ENCODE measurements at places on chromosomes 7 and 10.

GRCh38 chr10:107790271-107790670 is 625.8 kb upstream of the SORCS1 start:
- no peak for DNase-seq

- no peak for DNase-seq
These were observed 35.1 kb upstream of the PCGF5 start for GRCh38 chr10:91185239-91185875.

DNA sequence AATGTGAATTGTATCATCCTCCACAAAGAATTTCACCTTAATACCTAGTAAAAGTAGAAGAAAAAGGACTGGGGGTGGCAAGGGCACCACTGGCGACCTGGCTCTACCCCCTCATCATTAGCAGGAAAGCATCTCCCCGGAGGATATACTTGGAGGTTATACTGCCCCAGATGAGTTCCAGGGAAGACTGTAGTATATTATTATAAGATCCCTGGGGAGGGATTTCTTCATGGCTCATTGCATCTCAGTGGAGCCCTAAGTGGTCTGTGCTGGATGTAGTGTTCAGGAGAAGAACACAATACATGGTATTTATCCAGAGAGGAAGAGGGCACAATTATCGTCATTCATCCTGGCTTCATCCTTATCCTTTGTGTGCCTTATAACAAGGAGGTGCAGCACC is 14.2 kb upstream of the DYNC1I1 start:
- DNase-seq, result no peak

DNA sequence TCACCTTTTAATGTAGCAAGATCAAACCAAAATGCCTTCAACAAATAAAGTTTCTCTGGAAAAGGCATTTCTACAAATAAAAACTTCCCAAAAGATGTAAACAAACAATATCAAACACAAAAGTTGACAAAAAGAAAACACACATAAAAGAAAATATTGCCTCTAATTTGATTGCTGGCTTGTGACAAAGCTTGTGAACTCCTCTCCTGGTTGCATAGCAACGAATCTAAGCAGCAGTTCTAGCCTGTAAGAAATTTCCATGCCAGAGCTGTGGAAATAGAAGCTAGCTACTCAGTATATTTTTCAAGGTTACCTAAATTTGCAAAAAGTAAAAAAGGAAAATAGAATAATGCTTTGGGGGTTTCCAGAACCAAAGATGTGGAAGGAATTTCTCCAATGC is 173.9 kb upstream of the CDK1 start:
- no peak for DNase-seq

DNA sequence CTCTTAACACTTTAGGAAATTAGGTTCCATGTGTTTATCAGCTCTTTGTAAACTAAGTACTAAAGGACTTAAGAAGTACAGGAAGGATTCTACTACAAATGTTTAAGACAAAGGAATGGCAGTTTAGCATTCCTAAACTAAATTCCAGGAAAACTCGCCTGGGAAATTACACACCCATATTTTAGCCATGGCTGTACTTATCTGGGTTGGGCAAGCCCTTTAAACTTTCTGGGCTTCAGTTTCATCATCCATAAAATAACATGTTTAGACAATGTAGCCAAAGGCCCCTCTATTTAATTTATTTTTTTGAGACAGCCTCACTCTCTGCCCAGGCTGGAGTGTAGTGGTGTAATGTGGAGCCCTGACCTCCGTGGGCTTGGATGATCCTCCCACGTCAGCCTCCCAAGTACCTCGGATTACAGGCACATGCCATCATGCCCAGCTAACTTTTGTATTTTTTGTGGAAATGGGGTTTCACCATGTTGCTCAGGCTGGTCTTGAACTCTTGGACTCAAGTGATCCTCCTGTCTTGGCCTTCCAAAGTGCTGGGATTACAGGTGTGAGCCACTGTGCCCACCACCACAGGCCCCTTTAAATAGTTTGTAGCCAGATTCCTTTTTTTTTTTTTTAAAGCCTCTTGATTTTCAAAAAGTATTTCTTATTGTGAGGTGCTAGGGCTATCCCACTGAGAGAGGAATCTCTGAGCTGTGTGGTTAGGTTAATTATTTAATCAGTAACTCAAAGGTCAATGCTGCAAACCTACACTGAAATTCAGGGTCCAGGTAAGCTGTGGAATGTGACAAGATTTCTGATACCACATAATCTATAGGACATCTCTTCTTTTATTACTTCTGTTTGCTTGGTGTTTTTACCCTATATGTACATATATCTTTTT is 32.1 kb downstream of the TMEM60 start:
- DNase-seq, result no peak

- no peak for DNase-seq
These were observed 26.2 kb downstream of the FAM171A1 start for GRCh38 chr10:15344876-15345285.

- no peak for DNase-seq
These were observed 113.9 kb upstream of the PFKP start for GRCh38 chr10:2953495-2953894.

GRCh38 chr10:98308669-98309365 is 40.8 kb upstream of the LOXL4 start:
- no peak for DNase-seq

GRCh38 chr10:131944412-131944811 is 37.3 kb downstream of the BNIP3 start:
- no peak for DNase-seq

- DNase-seq, result no peak
These were observed 626.0 kb downstream of the ACTR3B start for GRCh38 chr7:153385502-153385901.

DNA sequence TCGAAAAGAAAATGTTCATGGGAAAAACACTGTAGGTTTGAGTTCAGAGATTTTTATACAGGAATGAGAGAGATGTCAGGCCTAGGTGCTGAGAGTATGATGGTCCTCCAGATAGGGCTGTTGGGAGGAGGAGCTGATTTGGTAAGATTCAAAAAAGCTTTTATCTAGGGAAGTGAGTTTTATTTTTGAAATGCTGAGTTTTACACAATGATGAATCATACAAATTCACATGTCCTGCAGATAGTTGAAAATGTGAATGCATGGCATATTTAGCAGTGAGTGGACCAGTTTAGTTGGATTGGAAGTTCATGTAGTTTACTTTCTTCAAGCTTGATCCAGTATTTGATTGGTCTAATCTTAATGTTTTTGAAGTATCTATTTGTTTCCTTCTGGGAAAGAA is 154.8 kb downstream of the LRRC4 start:
- no peak for DNase-seq

- DNase-seq, result no peak
These were observed 1.3 kb downstream of the MKI67 start for GRCh38 chr10:128124813-128125403.

DNA sequence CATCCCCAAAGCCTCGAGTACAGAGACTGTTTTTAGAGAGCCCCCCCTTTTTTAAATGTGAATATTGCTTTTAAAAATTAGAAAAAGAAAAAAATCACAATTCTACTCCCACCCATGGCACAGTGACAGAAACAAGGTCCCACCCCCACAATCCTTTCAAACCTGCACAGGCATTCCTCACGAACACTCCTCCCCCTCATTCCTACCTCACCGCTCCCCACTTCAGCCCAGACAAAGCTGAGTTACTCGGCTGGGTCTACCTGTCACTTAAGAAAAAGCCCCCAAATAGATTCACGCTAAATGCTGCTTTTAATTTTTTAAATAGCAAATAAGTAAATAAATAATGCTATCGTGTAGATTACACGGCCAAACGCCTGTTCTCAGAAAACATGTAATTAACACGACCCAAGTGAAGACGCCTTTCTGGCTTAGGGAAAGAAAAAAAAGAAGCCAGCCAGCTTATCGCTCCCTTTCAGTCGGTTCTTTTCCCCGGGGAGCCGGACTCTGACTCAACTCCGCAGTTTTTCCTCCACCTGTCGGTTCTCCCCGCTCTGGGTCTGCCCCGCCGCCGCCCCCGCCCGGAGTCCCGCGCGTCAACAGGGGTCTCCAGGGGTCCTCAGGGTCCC is 739 bp downstream of the MPP7 start:
- DNase-seq, result no peak

- DNase-seq, result no peak
These were observed 96.4 kb downstream of the COBL start for GRCh38 chr7:51220226-51220625.

DNA sequence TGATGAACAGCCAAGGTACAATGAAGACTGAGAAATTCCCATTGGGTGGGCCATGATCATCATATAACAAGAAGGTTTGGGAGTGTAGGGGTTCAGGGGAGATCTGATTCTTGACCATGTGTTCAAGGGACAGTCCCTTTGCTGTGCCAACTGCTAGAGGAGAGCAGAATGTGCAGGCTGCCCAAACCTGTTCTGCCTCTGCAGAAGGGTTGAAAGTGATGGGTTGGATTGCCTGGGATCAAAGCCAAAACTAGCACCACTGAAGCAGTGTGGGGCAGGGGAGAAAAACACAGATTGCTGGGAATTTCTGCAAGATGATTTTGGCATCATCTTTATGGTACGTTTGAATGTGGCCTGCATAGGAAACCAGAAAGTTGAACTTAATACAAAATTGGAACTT is 303.9 kb downstream of the OTUD1 start:
- DNase-seq, result no peak

DNA sequence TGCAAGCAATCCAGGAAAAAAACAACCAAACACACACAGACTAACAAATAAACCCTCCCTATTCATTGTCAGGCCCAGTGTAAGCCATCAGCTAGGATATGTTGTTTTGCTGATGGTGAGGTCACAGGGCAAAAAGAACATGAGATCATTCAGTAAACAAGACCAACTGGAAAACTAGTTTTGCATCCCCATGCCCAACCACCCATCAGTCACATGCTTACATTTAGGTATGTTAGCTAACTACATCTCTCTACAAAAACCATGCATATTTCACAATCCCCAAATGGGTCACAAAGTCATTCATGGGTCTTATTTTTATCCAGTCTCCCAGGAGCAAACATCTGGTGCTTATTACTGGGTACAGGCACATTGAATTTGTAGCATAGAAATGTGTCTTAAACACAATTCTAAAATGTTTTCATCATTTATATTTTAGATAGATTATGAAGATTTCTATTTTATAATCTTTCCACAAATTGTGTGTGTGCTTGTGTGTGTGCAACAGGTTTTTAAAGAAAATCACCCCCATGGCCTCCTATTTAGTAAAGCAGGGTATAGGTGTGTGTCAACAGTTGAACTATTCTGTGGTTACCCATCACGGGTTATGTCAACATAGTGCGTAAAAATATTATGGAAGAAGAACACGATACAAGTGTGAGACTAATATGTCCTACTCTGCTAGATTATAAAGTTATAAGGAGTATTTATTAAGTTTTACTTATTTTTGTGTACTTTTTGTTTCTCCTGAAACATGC is 103.8 kb upstream of the AKR1E2 start:
- no peak for DNase-seq

GRCh38 chr7:110831419-110831818 is 259.5 kb upstream of the LRRN3 start:
- no peak for DNase-seq

- DNase-seq, result no peak
These were observed 384.4 kb downstream of the PARD3 start for GRCh38 chr10:34430685-34431084.

DNA sequence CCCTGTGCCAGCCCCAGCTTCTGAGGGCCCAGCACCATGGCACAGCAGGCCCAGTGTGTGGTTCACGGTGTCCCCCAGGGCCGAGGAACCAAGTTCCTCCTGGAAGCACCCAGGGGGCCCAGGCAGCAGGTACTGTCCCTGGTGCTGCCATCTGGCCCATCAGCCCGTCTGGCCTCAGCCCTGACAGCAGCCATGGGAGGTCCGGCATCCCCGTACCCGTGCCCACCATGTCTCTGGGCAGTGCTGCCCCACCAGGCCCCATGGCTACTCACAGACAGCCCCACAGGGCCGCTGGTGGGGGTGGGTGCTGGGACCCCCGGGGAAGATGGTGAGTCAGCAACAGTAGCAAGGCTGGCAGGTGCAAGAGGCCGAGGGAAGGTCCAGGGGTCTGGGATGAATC is 32.8 kb downstream of the STK32C start:
- DNase-seq, result no peak

DNA sequence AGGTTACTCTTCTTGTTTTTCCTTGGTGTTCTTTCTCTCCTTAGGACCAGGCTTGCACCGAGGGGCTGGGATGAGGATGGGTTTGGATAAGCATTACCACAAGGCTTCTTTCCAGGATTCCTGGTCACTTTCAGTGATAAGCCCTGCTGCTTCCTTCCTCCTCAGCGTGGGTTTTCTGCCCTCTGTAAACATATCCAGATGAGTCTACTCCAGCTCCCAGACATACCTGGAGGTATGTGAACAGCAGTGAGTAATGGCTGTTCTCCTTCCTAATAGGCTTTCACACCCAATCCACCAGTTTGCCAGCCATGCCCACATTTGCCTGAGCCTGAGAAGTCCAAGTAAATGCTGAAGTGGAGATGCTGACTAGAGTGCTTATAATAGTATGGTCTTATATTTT is 229.8 kb upstream of the YAE1 start:
- no peak for DNase-seq

All from activated naive CD8-positive, alpha-beta T cell treated with anti-CD3 and anti-CD28 coated beads, Interleukin-2, amount 10 ng/mL, durations not matched to agents 7 days and 5 days (primary cell).